Mucosa of descending colon (tissue), 3 donors: ENCODE measurements at places on chromosomes 2 and 18.

DNA sequence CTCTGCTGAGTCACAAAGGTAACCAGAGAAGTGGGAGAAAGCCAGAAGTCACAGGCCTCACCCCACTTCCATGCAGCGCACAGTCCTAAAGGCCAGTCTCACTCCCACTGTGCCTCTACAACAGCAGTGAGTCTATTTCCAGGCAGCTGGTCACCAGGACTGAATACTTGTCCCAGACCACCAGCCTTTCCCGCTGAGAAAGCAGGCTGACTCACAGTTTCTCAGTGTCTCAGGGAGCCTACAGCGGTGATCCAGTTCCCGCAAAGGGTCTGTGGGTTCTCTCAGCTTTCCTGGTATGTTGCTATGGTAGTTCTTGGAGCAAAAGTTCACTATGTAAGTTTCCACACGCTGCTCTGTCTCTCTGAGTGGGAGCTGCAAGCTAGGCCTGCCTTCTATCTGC lies 622.5 kb downstream of the RNF144A start:
- DNase-seq: no peak

DNA sequence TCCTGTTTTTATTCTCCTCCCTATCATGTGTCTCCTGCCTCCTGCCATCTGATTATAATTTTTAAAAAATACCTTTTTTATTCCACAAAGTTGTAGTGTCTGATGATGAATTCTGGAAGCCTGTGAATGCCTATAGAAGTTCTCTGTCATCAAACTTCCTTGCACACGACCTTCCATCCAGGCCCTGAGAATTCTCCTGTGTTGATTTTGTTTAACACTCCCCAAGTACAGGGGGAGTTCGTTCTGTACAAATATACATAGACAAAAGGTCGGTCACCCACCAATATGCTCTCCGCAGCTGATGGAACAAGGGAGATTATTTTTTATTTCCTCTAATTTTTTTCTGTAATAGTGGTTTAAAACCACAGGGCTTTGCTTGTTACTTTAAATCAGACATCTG lies 232.5 kb downstream of the PIEZO2 start:
- no peak for DNase-seq

GRCh38 chr2:71849607-71850305 lies 297.9 kb downstream of the CYP26B1 start:
- no peak for DNase-seq

DNA sequence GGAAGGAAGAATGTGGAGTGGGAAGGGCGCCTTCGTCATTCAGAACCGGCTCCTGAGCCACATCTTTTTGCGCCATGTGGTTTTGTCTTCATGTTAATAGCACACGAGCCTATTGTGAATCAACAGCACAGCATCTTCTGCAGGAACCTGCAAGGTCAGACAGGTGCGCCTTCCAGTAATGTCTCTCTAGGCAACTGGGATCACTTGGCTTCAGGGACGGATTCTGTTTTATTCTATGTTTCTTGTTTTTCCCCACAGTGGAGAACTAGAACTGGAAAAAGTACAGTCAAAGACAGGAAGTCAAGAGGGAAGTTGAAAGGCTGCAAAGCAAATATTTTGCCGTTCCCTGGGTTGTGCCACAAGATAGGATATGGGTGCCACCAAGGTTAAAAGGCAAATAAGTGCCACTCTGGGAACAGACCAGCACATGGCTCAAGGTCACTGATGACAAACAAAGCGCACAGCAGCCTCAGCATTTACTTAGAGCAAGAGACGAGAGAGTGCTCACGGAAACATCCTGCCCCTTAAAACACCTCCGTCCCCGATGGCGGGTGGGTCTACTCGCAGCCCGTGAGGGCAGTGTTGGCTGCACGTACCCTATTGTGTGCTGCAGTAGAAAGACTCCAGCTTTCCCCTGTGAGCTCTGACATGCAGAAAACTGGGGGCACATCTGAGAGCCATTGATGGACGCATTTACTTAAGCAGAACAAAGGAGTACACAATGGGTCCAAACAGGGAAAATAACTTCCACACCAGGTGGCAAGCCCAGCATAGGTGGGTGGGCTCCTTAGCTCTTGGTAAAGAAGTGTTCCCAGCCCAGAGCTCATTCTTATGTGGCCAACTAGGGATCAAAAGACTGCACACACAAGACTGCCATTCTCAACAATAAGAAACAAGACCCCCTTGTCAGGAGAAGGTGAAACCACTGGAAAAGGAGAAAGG lies 107.2 kb upstream of the PARD3B start:
- DNase-seq: no peak

- DNase-seq: no peak
These were observed 24.3 kb downstream of the BABAM2 start for GRCh38 chr2:27914805-27915175.

DNA sequence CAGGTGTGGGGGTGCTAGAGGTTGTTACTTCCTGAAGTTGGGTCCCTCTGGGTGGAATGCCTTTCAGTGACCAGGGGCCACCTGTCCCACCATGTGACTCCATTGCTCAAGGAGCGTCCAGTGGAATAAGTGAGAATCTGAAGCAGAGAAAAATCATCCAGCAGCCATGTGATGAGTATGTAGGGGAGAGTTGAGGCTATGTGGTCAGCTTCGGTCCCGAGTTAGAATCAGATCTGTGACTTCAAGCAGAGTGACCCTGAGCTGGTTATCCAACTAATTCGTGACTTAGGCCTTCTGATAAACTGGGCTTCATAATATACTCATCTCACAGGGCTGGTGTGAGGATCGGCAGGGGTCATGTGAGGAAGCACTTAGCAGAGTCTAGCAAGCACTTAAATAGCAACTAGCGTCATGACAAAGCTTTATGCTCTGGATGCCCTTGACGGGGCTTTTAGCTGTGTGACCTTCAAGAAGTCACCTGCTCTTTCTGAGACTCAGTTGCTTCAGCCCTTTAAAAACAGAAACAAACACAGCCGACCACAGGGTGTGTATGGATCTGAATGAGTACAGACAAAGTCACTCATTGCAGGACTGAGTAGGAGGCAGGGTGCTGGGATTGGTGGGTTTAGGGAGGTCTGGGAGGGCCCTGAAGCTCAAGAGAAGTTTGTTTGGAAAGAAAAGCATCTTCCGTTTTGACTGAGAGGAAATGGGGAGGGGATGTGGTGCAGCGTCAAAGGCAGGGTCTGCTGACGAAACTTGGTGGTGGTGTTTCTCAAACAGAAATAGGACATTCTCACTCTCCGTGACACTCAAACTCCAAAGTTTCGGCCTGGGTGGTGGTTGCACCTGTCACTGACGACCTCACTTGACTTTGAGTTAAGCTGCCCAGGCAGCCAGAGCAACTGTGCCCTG lies 264.0 kb upstream of the CXCR4 start:
- DNase-seq: peak; percentile 28

- no peak for DNase-seq
These were observed 26.7 kb upstream of the APOB start for GRCh38 chr2:21070341-21071257.

- DNase-seq: no peak
These were observed 713.6 kb downstream of the TDRD15 start for GRCh38 chr2:21837168-21837960.

GRCh38 chr2:100806550-100806949 lies 13.4 kb upstream of the NPAS2 start:
- no peak for DNase-seq

GRCh38 chr2:156332284-156332533 lies 312 bp downstream of the NR4A2 start:
- DNase-seq: no peak

DNA sequence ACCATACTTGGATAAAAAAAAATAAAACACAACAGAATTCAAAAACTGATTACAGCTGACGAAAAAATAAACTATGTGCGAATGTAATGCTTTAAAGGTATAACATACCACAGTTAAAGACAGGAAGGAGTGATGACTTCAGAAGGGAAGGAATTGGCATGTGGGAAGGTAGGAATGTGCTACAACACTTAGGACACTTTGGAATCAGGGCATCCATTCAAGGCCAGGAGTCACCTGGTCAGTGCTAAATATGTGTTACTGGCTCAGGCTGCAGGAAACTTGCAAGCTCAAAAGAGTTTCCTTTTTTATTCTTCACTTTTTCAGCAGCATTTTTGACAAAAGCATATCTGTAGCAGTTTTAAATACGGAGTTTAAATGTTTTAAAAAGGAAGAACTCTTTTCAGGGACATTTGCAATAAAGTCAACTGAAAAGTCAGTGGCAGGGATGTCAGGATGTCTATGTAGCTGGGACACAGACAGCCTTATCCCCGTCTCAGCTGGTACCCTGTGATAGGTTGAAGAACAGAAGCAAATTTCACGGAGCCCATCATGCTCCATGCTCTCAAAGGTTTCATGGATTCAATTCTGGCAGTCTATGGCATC lies 138.0 kb upstream of the KLHL14 start:
- no peak for DNase-seq

- DNase-seq: no peak
These were observed 10.8 kb upstream of the MYO1B start for GRCh38 chr2:191234376-191234775.

DNA sequence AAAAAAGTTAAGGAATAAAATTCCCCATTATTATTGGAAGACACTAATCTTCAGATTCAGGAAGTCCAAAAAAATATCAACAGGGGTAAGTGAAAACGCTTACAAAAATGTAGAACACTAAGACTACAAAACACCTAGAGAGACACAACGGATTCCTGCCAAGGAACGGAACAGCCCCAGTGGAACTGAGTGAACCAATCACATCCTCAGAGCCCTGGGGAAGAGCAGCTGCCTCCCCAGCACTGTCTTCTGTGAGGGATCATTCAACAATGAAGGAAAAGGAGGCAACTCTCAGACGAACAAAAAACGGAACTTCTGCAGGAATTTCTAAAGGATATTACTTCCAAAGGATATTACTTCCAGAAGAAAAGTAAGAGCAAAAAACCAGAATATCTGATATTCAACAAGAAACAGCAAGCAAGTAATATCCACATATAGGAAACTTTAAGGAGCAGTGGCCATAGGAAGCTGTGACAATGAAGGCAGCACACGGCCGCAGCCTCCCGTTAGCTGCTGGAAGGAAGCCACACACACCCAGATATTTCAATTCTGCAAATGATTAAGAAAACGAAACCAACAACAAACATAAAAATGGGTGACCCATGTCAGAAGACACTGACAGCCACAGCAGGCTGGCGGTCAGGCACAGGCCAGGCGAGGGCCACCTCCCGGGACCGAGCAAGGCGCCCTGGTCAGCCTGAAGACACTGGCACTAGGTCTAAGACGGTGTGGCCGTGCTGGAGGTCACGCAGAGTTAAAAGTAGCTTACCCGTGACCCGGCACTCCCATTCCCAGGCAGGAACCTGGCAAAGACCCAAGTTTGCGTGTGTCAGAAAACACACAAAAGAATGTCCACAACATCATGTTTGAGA lies 81.8 kb downstream of the HDAC4 start:
- no peak for DNase-seq
